Stimulated activated naive CD8-positive, alpha-beta T cell treated with anti-CD3 and anti-CD28 coated beads, Interleukin-15, amount 100 ng/mL, for 72 hours (primary cell): ENCODE measurements at places on chromosomes 11 and 22.

DNA sequence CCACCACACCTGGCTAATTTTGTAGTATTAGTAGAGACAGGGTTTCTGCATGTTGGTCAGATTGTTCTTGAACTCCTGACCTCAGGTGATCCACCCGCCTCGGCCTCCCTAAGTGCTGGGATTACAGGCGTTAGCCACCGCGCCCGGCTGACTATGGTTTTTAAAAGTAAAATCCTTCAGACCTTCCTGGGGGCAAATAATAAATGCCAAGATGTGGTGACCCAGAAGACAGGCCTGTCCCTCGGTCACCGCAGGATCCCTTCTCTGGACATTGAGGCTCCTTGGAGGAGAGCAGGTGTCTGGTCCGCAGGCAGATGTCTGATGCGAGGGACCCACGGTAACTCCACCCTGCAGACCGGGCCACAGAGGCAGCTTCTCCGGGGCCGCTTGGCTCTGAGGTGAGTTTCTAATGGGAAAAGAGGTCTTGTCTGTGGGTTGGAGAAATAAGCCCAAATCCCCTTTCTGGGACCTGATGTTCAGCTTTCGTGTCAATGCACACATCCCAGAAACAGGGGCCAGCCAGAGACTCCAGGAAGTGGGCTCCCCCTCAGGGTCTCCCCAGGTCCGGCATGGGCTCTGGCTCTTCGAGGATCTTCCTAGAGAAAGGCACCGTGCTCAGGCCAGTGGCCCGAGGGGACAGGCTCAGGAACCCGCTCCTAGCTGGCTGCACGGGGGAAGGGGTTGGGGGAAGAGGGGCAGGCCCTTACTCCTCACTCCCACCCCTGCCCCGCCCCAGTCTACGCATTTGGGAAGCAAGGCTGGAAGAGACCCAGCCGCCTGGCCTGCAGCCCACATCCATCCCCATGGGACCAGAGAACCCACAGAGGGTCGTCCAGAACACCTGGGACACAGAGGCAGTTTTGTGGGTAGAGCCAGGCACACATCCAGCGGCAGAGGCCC is 100.6 kb downstream of the WNT7B start:
- DNase-seq = no peak

DNA sequence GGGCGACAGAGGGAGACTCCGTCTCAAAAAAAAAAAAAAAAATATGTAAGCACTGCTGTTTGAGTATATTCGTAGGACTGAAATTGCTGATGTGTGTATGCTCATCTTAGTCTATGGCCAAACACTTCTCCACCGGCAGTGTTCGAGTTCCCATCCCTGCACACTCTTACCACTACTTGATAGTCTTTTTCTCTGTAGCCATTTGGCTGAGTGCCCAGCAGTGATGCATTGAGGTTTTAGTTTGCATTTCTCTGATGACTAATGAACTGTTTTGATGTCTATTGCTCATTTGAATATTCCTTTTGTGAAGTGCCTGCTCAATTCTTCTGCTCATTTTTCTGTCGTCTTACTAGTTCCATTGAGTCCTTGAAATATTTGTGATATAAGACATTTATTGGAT is 1.9 kb downstream of the TIRAP start:
- peak; percentile 86 for DNase-seq

DNA sequence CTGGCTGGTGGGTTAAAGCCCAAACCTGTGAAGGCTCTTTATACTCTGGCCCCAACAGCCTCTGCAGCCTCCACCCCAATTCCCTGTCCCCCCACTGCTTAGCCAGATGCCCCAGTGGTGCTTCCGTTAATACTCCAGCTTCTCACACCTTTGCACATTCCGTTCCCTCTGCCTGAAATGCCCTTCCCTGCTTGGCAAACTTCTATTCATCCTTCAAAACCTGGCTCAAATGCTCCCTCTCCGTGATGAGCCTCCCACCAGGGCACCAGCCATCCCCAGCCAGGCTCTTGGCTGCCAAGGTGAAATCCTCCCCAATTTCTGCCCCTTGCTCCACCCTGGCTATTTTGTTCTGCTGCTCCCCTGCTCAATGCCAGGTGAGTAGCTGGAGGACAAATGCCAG is 12.5 kb upstream of the FADS3 start:
- no peak for DNase-seq

DNA sequence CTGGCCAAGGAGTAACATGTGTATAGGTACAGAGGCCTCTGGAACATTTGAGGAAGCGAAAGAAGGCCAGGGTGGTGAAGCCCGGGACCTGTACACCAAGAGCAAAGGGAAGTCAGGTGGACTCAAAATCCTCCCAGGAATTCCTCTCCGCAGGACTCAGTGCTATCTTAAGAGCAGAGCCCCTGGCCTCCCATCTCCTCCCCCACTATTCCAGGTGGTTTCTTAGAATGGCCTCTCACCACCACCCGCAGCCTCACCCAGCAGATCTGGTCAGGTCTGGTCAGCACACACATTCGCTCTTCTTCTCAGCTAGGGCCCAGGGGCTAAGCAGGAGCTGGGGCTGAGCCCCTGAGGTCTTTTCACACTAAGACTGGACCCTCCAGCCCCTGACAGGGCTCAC is 59.1 kb downstream of the SCGB1A1 start:
- no peak for DNase-seq

DNA sequence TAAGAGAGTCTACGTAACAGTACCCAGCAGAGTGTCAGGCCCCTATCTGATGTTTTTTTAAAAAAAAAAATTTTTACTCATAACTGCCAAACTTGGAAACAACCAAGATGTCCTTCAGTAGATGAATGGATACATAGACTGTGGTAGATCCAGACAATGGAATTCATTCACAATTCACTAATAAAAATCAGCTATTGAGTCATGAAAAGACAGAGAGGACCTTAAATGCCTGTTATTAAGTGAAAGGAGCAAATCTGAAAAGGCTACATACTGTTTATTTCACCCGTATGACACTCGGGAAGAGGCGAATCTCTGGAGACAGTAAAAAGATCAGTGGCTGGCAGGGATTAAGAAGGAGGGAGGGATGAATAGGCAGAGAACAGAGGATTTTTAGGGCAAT is 541.4 kb upstream of the TENM4 start:
- DNase-seq = no peak

DNA sequence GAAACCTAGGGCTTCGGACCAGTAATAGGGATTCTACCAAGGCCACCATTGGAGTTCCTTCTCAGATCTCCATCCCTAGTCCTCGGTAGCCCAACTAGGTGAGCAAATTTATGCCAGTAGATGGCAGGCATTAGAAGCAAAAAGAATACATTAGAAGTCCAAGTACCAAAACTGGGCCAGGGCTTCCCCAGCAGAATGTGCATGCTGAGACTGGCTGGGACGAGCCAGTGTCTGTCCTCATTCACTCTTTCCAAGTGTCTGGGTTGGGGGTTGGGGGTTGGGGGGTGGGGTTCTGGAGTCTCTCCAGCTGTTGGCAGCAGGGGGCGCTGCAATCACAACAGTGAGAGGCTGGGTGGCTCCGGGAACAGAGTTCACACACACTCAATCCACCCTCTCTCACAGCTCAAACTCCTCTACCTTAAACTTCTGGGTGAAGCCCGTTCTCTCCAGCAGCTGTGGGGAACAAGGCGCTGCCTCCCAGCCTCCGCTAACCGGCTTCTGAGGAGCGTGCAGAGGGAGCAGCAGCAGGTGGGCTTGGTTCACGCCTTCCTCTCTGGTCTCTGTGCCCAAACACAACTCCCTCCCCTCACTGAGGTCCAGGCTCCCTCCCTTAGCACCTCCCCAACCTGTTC is 57.5 kb downstream of the BTG4 start:
- peak; percentile 72 for DNase-seq

DNA sequence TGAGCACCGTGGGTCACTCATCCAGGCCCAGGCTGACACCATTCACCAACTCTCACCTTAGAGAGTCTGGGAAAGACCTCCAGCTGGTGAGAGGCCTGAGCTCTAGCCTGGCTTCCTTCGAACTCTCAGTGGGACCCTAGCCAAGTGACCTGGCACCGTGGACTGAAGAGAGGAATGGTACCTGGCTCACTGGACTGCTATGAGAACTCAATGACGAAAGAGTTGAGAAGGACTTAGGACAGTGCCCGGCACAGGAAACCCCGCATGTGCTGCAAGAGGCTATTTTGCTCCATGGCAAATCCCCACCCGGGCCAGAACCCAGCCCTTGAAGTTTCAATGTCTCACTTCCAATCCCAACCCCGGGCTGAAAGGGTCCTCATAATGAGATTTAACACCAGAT is 605 bp upstream of the RAPSN start:
- DNase-seq = no peak

- no peak for DNase-seq
Measured at GRCh38 chr11:78731027-78731426, 156.4 kb upstream of the NARS2 start.

- DNase-seq = no peak
Measured at GRCh38 chr11:15119826-15120225, 5.1 kb downstream of the INSC start.

GRCh38 chr11:86941077-86941870 is 13.9 kb downstream of the FZD4 start:
- no peak for DNase-seq

- no peak for DNase-seq
Measured at GRCh38 chr22:49824936-49825335, 2.7 kb downstream of the BRD1 start.

DNA sequence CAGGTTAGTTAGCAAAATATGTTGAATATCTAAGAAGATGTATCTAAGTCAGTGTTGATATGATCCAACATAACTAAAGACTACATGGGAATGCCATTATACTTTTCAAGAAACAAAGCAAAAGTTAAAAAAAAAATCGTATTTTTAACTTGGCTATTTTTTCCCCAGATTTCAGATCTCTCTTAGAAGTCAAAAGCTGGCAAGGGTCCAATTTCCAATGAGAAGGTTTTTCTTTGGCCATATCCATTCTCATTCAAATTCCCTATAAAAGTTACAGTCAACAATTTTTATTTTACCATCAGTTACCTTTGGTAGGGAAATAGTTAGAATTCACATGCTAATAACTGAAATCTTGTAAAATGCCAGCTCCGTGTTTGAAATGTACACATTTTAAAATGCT is 70.5 kb upstream of the FAT3 start:
- DNase-seq = no peak

DNA sequence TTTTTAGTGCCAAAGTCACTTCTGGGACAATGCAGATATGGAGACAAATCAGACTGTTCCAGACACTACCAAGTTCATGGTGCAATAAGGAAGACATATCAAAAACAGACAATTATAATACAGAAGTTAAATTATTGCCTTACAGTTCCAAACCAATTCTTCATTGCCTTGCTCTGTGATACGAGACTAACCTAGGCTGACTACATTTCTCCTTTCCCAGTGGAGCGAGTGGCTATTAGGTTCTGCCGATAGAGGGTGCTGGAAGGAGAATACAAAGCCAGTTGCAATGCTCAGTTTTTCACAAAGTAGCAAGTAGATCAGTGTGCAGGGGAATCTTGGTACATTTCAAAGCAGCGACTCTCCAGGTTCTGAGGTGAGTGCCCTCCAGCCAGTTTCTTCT is 67.8 kb downstream of the FAM168A start:
- no peak for DNase-seq

- DNase-seq = no peak
Measured at GRCh38 chr22:43969021-43969878, 14.0 kb downstream of the SAMM50 start.

- no peak for DNase-seq
Measured at GRCh38 chr11:112212290-112212689, 13.9 kb upstream of the PTS start.

DNA sequence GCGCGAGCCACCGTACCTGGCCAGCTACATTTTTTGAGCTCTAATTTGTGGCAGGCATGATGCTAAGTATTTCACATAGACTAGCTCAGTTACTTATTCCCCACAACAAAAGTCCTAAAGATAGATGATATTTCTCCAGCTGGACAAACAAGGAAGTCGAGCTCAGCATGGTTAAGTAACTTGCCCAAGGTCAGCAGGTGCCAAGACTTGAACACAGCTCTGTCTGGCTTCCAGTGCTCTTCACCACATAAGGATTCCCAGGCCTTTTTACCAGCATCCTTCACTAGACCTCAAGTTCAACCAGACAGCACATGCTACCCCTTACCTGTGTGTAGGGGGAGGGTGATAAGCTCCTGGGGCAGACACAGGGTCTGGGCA is 177.3 kb upstream of the NCAM1 start:
- no peak for DNase-seq
